ENCODE measurements at places on chromosomes 1 and 21.

DNA sequence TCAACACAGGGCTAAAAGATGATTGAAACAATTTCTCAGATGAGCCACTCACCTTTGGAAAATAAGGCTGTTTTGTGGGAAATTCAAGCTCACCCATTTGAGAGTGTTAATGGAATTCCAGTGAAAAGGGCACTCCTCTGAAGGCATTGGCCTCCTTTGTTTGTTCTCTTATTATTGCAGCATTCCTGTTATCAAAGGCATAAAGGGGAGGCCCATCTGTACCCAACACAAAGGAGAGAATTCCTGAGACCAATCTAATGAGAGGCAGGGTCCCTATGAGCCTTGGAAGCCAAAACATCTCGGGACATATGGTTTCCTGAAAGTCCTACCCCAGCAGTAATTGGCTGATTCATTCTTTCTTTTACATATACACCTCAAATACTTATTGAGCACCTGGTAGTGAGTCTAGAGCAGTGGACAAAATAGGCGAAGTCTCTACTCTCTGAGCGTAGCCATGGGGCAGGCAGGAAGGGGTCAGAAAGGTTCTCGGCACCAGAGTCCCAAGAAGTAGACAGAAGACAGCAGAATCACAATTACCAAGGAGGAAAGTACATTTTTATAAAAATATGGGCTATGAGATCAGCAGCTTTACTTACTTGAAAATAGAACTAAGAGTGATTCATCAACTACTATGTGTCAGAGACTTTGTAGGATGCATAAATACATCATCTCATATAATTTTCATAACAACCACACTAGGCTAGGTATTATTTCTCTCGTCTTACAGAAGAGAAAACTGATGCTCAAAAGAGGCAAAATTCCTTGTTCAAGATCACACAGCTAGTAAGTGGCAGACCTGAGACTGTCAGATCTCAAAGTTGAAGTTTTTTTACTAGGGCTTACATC is 218.7 kb downstream of the DAB1 start:
- DNase-seq = no peak

DNA sequence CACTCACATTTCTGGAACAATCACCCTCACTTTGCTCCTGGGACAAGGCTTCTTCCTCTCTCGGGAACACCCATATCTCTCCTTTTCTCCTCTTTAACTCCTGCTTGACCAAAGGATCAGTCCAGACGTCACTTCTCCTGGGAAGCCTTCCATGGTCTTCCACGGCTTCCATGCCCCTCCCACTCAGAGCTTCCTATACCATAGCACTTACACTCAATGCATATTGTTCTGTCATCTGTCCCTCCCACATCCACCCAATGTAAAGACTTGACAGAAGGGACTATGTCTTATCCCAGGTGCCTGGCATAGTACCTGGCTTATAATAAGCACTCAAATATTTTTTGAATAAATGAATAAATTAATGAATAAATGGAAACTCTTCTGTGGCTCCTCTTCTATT is 28.2 kb downstream of the CD34 start:
- DNase-seq = no peak

DNA sequence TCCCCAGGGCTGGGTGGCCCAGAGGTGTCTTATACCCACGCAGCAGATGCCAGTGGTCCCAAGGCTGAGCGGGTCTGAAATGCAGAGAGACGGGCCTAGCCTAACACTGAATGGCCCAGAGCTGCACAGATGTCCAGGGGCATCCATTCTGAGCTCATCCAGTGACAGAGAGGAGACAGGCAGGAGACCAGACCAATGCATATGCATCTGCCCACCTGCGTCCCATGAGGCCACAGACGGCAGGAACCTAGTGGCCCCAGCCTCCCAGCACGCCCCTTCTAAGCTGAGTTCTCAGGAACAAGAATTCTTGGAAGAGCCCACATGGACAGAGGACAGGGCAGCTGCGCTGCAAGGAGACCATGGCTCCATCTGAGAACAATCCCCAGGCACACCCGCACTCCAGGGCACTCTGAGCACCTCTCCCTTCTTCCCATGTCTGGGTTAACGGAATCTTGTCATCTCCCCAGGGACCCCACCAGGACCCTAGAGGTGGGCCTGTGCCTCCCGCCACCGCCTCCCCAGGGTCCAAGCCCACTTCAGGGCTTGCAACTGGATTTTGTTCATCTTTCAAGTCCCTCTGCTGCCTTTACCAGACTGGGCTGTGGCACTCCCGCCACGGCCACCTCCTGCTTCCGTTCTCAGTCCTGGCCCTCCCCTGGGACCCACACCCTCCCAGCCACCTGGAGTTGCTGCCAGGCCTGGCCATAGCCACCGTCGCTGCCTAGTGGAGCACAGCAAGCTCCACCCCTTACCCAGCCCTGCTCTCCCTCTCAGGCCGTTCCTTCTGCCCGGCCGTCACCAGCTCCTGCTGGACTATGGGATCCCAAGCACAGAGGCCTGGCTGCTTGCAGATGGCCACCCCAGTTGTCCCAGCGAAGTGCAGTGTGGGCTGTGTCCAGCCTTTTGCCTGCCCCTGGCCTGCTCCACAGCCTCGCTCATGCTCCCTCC is 3.3 kb downstream of the WNT3A start:
- DNase-seq = no peak

GRCh38 chr1:80445033-80445432 is 1355.7 kb upstream of the ADGRL2 start:
- no peak for DNase-seq

DNA sequence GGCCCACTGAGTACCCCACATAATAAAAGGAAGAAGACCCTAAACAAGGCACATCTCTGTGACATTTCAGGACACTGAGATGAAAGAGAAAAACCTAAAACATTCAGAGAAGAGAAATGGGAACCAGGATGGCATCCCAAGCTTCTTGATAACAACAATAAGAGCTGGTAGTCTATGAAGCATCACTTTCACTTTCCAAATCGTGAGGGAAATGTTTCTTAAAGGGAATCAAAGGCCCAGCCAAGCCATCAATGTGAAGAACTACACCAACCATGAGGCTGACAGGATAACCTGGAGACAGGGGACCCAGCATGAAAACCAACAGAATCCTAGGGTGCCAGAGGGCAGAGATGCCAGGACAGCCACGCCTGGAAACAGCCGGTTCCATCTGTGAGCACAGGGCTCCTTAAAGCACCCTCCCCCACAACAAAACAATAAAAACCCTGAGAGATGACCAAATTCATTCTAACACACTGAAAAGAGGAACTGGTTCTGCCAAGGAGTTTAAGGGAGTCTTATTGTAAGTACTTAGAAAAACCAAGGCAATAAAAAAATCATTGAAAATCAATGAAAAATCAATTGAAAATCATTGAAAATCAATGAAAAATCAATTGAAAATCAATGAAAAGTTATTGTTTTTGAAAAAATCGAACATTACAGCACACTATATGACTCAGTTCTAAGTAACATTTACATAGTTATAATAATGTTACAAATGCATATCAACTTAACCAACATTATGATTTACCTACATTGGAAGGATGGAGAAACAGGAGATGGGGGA is 141.5 kb upstream of the ERG start:
- no peak for DNase-seq

GRCh38 chr21:34989337-34990151 is 59.6 kb downstream of the RUNX1 start:
- no peak for DNase-seq

GRCh38 chr1:16348414-16349182 is 3.7 kb downstream of the FBXO42 start:
- no peak for DNase-seq

DNA sequence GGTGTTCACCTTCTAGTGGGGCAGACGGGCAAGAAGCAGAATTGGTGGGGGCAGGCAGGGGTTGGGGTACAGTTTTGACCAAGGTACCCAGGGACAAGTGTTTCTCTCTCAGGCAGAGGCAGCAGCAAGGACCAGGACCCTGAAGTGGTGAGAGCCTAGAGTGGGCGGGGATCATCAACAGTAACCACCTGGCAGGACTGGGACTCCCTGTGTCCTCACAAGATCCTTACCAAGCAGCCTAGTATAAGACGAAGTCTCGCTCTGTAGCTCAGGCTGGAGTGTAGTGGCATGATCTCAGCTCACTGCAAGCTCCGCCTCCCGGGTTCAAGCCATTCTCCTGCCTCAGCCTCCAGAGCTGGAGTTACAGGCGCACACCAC is 3.2 kb upstream of the NADK start:
- DNase-seq = no peak

- no peak for DNase-seq
Observed at GRCh38 chr1:34369701-34370455, 193.2 kb downstream of the C1orf94 start.

DNA sequence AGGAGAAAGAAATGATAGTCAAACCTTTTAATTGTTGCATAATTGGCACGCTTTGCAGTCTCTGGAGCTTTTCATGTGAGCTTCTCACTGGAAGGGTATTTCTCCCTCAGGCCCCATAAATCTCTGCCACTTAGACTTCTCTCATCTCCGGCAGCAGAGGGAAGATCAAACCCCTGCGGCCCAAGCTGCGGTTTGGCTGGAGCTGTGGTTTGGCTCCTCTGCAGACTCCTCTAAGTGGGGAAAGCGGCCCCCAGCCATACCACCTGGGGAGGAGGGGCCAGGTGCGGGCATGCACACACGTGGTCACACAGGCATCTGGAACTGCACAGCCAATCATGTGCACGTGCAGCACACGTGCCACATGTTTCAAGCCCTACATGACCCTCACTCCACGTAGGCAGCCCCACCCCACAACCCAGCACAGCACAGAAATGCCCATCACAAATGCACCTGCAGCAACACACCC is 58.3 kb downstream of the UBE2T start:
- no peak for DNase-seq

DNA sequence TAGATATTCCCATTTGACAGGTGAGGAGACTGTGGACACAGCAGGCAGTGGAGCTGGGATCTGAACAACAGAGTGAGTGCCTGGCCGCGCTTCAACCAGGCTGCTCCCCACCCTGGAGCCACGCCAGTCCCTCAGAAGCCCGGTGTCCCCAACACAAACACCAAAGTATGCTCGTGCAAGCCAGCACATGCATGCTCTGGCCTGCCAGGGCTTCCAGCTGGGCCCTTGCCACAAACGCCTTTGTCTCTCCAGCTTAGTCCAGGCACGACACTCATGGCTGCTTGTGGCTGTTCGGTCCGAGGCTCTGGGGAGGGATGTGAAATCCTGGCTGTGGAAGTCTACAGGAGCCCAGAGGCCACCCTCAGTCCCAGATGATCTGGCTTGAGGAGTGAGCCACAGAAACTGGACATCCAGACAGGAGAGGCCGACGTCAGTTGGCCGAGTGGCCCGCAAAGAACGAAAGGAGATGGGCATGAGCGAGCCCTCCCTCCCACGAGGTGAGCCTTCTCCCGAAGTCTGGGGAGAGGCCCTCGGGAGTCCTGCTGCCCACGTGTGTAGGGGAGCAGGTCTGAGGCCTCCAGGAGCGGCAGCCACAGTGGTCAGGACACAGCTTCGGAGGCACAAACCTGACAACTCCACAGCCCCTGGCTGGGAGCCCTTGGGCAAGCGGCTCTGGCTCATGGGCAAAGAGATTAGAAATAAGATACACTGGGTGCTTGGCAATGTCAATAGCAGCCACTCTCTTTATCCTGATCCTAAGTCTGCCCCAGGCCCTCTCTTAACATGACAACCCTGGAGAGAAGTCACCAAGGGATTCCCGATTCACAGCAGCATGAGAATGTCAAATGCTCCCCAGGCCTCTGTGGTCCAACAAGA is 117.1 kb upstream of the IFFO2 start:
- peak; percentile 78 for DNase-seq

DNA sequence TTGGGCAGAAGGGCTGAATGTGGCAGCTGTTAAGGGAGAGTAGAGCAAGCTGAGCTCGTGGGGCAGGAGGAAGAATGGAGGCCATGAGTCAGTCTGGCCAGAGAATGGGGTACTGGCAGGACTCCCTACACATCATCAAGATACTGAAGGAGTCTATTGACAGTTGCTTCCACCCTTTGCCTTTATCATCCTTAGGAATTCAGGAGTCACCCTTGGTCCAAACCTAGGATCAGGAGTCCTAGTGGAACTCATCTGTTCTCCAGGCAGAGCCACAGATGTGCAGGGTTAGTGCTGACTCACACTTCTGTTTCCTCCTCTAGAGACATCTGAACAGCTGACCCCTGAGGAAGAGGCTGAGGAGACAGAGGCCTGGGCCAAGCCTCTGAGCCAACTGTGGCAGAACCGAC is 18.7 kb upstream of the ST3GAL3 start:
- no peak for DNase-seq

GRCh38 chr21:37136261-37136660 is 63.2 kb downstream of the TTC3 start:
- no peak for DNase-seq

DNA sequence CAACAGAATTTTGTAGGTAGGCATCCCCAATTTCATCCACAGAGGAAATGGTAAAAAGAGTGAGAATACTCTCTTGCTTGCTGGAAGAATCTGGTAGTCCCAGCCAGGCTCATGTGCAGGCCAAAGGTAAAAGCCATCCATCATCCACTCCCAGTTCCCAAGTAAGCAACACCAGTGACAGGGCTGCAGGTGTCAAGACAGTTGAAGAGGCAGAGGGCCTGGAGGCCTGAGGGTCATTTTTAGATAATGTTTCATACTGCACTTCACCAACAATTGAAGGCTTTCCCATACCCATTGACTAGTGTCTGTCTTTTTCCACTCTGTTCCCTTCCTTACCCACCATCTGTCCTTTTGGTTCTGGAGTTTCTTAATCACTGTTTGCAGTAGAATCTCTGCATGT is 141.7 kb upstream of the L1TD1 start:
- no peak for DNase-seq

DNA sequence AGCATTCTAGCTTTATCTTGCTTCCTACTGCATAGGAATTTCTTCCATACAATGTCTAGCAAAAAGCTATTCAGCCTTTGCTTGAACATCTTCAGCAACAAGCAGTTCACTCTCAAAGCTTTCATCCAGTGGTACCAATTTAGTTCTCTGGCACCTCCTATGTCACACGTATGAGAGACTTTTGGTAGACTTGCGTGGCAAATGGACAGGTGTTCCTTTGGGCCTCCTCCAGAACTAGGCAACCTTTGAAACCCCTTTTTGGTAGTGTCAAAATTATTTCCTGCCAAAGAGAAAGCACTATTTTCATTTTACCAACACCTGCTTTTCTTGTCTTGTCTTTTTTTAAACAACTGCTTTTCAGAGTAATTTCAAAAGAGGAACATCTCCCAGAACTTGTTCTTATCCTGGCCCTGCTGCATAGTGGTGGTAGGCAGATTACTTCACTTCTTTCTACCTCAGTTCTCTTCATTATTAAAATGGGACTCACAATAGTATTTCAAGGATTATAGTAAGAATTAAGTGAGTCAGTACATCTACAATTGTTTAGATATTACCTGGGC is 122.4 kb downstream of the MAST2 start:
- DNase-seq = no peak

DNA sequence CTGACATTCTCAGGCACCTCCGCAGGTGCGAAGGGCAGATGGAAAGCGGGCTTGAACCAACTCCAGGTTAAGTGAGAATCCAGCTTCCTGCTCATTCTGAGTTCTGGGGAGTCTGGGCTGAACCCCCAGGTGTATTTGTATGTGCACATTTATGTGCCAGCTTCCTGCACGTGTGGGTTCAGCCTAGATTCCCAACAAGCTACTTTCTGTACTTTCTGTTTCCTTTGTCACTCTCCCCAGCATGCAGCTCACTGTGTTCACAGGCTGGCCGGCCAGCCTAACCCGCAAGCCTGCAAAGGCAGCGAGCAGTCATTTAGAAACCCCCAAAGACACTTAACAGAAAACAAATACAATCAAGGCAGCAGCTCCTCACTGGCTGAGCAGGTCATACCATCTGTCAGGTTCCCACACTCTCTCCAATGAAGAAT is 1.3 kb upstream of the IL19 start:
- DNase-seq = no peak
